AG09309 (cell line): ENCODE measurements at places on chromosomes 4 and X.

- DNase-seq: no peak
These were observed 178.6 kb upstream of the TBL1X start for GRCh38 chrX:9286234-9286633.

- no peak for DNase-seq
These were observed 246.3 kb downstream of the BANK1 start for GRCh38 chr4:102036619-102037376.

DNA sequence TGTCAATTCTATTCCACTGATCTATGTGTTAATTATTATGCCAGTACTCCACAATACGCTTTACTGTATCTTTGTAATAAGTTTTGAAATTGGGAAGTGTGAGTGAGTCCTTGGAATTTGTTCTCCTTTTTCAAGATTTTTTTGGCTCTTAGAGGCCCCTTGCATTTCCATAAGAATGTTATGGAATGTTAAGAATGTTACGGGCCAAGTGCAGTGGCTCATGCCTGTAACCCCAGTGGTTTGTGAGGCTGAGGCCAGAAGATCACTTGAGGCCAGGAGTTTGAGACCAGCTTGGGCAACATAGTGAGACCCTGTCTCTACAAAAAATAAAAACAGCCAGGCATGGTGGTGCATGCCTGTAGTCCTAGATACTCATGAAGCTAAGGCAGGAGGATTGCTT is 167.6 kb upstream of the CXorf66 start:
- no peak for DNase-seq

- no peak for DNase-seq
These were observed 85.3 kb downstream of the DCAF8L2 start for GRCh38 chrX:27675493-27675892.

DNA sequence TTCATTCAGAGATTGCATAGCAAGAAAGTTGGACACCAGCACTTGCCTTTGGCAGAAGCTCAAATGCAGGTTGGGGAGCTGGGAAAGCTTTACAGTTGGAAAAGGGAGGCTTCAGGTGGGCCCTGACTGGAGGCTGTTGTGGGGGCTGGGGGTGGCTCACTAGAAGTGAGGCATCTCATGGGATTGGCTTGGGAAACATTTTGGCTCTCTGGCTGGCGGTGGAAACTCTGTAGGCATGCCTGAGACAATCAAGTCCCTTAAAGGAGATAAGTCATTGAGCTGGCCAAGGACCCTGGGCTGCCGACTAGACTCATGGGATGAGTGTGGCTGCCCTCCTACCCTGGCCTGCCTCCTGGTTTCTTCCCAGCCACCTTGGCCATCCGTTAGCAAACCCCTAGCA is 31.4 kb upstream of the STS start:
- DNase-seq: no peak
